Suprapubic skin (tissue), 4 donors: ENCODE measurements at places on chromosomes 4 and X. TPM values are rescaled to one million over a fixed set of nuclear protein-coding genes. Genes with fewer than 3 reads are reported as not detected.

Gene SPARCL1
- total RNA-seq = 62.3 TPM

- H3K4me3 ChIP-seq = peak overlapping the region; percentile 63
- peak overlapping the region; percentile 73 for H3K27ac ChIP-seq
- no peaks in the 10 kb centered on the region for H3K27me3 ChIP-seq
- no peaks in the 10 kb centered on the region for H3K36me3 ChIP-seq
- peaks cover 13% of the 10 kb centered on the region for H3K4me1 ChIP-seq
- DNase-seq = no peak
Observed at GRCh38 chr4:186144198-186144945, 39.9 kb downstream of the FAM149A start.

GRCh38 chrX:139803224-139803623, 95.3 kb upstream of the MCF2 start:
- H3K27ac ChIP-seq = no peak overlapping the region
- no peak for DNase-seq
- H3K36me3 ChIP-seq = no peaks in the 10 kb centered on the region
- H3K4me1 ChIP-seq = no peaks in the 10 kb centered on the region

Gene FGA
- total RNA-seq = not detected

Gene FDCSP
- not detected for total RNA-seq

GRCh38 chr4:86741846-86742245, 107.3 kb downstream of the SLC10A6 start:
- no peak overlapping the region for H3K27ac ChIP-seq
- no peak overlapping the region for H3K4me3 ChIP-seq
- no peaks in the 10 kb centered on the region for H3K27me3 ChIP-seq

GRCh38 chrX:40383969-40384368, 196.8 kb upstream of the ATP6AP2 start:
- no peak for DNase-seq
- no peaks in the 10 kb centered on the region for H3K27me3 ChIP-seq
- no peak overlapping the region for H3K27ac ChIP-seq
- no peaks in the 10 kb centered on the region for H3K36me3 ChIP-seq
- H3K4me3 ChIP-seq = no peak overlapping the region
- H3K4me1 ChIP-seq = no peaks in the 10 kb centered on the region

- peaks cover 9% of the 10 kb centered on the region for H3K4me1 ChIP-seq
- no peaks in the 10 kb centered on the region for H3K27me3 ChIP-seq
- H3K27ac ChIP-seq = no peak overlapping the region
- no peak overlapping the region for H3K4me3 ChIP-seq
- no peak for DNase-seq
Observed at GRCh38 chr4:1255151-1255550, 6.2 kb upstream of the CTBP1 start.

Gene GPR50
- not detected for total RNA-seq

- H3K27me3 ChIP-seq = no peaks in the 10 kb centered on the region
- DNase-seq = no peak
- no peaks in the 10 kb centered on the region for H3K4me1 ChIP-seq
Observed at GRCh38 chr4:153987291-153987690, 198.4 kb upstream of the SFRP2 start.

- no peak for DNase-seq
- no peaks in the 10 kb centered on the region for H3K27me3 ChIP-seq
- H3K36me3 ChIP-seq = no peaks in the 10 kb centered on the region
Observed at GRCh38 chr4:184441461-184442313, 32.7 kb downstream of the IRF2 start.

Gene CENPVL2
- total RNA-seq = not detected

Gene SSX2B
- total RNA-seq = not detected

GRCh38 chrX:49186125-49187027, at the start of gene PRICKLE3:
TSS of gene PRICKLE3 (minus strand) at chrX:49186373. CDS start at chrX:49186297, 76 bp downstream.
- H3K27me3 ChIP-seq = no peaks in the 10 kb centered on the region
- H3K36me3 ChIP-seq = no peaks in the 10 kb centered on the region
- H3K27ac ChIP-seq = peak within 1 kb of the TSS; percentile 87
- peak; percentile 89 for DNase-seq
- peaks cover 29% of the 10 kb centered on the region for H3K4me1 ChIP-seq

Gene FOXR2
- total RNA-seq = not detected

Gene STPG2
- total RNA-seq = not detected

Gene CHST7
- total RNA-seq = 7.9 TPM

- no peak overlapping the region for H3K27ac ChIP-seq
- H3K27me3 ChIP-seq = no peaks in the 10 kb centered on the region
- no peaks in the 10 kb centered on the region for H3K4me1 ChIP-seq
- H3K4me3 ChIP-seq = no peak overlapping the region
- H3K36me3 ChIP-seq = no peaks in the 10 kb centered on the region
Observed at GRCh38 chr4:100366213-100366612, 151.6 kb downstream of the EMCN start.

- no peaks in the 10 kb centered on the region for H3K36me3 ChIP-seq
- no peak within 1 kb of the TSS for H3K4me3 ChIP-seq
- H3K4me1 ChIP-seq = no peaks in the 10 kb centered on the region
- DNase-seq = no peak
- H3K27me3 ChIP-seq = no peaks in the 10 kb centered on the region
Observed at GRCh38 chrX:151563449-151563848, at the start of gene PASD1. TSS of gene PASD1 (plus strand) at chrX:151563675. CDS start at chrX:151601554, 37,879 bp downstream.

GRCh38 chr4:101102114-101102742, 245.1 kb downstream of the PPP3CA start:
- peaks cover 33% of the 10 kb centered on the region for H3K4me1 ChIP-seq
- DNase-seq = no peak
- H3K36me3 ChIP-seq = no peaks in the 10 kb centered on the region

Gene PRMT9
- 5.3 TPM for total RNA-seq

Gene PF4V1
- total RNA-seq = not detected

Gene PABPC1L2A
- total RNA-seq = not detected

Gene SSX4
- total RNA-seq = not detected

Gene SLC34A2
- 4.3 TPM for total RNA-seq

DNA sequence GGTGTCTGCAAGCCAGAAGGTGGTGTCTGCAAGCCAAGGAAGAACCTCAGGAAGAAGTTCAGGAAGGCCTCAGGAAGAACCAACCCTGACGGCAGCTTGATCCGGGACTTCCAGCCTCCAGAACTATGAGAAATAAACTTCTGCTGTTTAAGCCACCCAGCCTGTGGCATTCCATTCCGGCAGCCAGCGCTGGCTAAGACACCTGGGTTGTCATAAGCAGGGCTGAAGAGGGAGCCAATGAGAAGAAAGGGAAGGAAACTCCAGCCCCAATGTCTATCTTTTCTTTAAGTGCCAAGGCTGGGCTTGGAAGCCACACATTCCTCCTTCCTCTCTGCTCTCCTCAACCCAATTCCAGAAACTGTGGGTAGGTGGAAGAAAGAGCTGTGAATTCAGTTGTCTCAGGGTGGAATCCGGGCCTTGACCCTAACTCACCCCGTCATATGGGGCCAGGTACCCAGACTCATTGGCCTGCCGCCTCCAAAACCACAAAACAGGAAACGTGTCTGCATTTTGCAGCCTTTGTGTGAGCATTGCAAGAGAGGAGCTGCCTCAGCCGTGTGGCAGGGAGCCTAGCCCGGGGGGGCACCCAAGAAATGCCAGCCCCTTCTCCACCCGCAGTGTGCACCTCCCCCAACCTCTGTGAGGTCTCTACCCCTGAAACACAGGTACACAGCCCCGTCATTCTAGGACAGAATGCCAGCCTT, 26.8 kb downstream of the CRMP1 start:
- H3K27me3 ChIP-seq = peaks cover 5% of the 10 kb centered on the region
- H3K36me3 ChIP-seq = no peaks in the 10 kb centered on the region
- H3K4me1 ChIP-seq = no peaks in the 10 kb centered on the region
- DNase-seq = no peak

DNA sequence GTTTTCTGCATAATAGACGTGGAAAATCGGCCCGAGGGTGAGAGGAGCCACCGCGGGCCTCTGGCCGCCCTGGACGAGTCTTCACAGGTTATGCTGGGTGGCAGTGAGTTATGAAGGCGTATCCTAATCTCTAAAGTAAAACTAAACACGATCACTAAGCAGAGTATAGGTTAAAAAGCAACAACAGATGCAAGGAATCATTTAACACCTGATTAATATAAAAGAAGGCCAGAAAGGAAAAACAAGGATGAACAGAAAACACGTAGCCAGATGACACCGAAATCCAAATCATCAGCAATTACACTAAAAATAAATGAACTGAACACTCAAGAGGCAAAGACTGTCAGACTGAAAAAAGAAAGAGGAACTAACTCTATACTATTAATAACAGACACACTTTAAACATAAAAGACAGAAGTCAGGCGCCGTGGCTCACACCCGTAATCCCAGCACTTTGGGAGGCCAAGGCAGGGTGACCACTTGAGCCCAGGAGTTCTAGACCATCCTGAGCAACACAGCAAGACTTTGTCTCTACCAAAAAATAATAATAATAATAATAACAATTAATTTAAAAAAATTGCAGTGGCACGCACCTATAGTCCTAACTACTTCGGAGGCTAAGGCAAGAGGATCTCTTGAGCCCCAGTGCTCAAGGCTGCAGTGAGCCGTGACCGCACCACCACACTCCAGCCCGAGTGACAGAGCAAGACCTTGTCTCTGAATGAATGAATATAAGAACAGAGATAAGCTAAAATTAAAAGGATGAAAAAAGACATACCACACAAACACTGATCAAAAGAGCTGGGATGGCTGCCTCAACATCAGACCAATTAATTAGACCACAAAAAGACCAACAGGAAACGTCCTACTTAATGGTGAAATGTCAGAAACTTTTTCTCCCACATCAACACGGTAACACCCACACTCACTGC, 30.0 kb downstream of the CTBP1 start:
- peaks cover 59% of the 10 kb centered on the region for H3K36me3 ChIP-seq
- no peaks in the 10 kb centered on the region for H3K27me3 ChIP-seq
- H3K4me3 ChIP-seq = no peak overlapping the region
- H3K4me1 ChIP-seq = peaks cover 77% of the 10 kb centered on the region
- no peak for DNase-seq
- peak overlapping the region; percentile 10 for H3K27ac ChIP-seq

DNA sequence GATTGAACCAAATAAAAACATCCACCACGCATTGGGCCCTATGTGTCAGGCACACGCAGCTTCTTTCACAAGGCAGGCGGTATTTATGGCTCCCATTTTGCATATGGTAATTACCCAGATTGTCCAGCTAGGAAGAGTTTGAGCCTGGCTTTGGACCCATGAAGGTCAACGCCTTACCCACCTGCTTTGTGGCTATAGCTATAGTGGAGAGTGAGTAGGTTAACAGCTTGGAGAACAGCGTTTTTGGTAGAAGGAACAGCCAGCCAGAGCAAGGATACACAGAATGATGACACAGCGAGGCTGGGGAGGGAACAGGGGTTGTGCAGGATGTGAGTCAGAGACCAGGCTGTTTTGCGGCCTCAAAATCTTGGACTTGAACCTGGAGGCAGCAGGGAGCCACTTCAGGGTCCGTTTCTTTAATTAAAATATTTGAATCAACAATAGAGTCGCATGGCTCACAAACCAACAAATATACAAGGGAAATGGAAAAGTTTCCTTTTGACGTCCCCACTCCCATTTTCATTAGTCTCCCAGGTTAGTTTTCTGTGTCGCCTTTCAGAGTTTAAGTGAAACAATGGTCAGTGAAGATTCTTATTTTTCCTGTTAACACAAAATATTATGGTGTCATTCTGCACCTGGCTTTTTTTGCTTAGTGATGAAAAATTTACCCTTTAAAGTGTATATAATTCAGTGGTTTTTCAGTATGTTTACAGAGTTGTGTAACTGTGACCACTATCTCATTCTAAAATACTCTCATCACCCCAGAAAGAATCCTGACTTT, 118.2 kb upstream of the STX18 start:
- no peaks in the 10 kb centered on the region for H3K27me3 ChIP-seq
- no peak overlapping the region for H3K27ac ChIP-seq
- no peak overlapping the region for H3K4me3 ChIP-seq
- H3K36me3 ChIP-seq = no peaks in the 10 kb centered on the region

GRCh38 chr4:86508436-86508835, 85.7 kb upstream of the PTPN13 start:
- H3K27me3 ChIP-seq = no peaks in the 10 kb centered on the region
- H3K4me1 ChIP-seq = peaks cover 5% of the 10 kb centered on the region
- no peak for DNase-seq
- no peaks in the 10 kb centered on the region for H3K36me3 ChIP-seq
- H3K27ac ChIP-seq = no peak overlapping the region

- H3K4me3 ChIP-seq = no peak overlapping the region
- no peaks in the 10 kb centered on the region for H3K4me1 ChIP-seq
- H3K27ac ChIP-seq = no peak overlapping the region
- H3K36me3 ChIP-seq = no peaks in the 10 kb centered on the region
- H3K27me3 ChIP-seq = no peaks in the 10 kb centered on the region
Observed at GRCh38 chr4:12016729-12017128, 588.0 kb upstream of the HS3ST1 start.

DNA sequence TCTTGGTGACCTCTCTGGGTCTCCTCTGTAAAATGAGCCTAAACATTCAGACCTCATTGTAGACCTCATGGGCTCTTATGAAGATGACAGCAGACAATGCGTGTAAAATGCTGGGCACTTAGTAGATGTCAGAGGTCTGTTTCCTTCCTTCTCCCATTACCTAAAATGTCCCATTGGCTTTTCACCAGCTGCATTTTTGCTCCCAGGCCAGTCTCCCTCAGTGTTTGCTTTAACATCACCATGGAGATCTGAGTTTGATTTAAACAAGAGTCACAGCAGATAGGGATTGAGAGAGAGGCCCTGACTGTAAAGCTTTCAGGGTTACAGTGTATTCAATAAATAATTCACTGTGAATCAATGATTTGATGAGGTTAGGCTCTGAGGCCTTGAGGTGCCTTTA, 24.3 kb downstream of the PSAPL1 start:
- no peaks in the 10 kb centered on the region for H3K4me1 ChIP-seq
- H3K27ac ChIP-seq = no peak overlapping the region
- H3K27me3 ChIP-seq = peaks cover 13% of the 10 kb centered on the region
- DNase-seq = no peak
- no peaks in the 10 kb centered on the region for H3K36me3 ChIP-seq

GRCh38 chr4:15164571-15164970, 162.3 kb downstream of the CPEB2 start:
- H3K27ac ChIP-seq = no peak overlapping the region
- H3K4me3 ChIP-seq = no peak overlapping the region
- no peaks in the 10 kb centered on the region for H3K27me3 ChIP-seq
- H3K36me3 ChIP-seq = no peaks in the 10 kb centered on the region
- H3K4me1 ChIP-seq = peaks cover 6% of the 10 kb centered on the region

- no peak overlapping the region for H3K27ac ChIP-seq
- H3K27me3 ChIP-seq = no peaks in the 10 kb centered on the region
- H3K36me3 ChIP-seq = no peaks in the 10 kb centered on the region
- H3K4me1 ChIP-seq = no peaks in the 10 kb centered on the region
Observed at GRCh38 chrX:129719268-129719667, 19.5 kb upstream of the XPNPEP2 start.

GRCh38 chr4:152509595-152510225, 26.2 kb downstream of the FBXW7 start:
- no peak for DNase-seq
- no peaks in the 10 kb centered on the region for H3K4me1 ChIP-seq
- no peak overlapping the region for H3K4me3 ChIP-seq
- no peaks in the 10 kb centered on the region for H3K27me3 ChIP-seq
- no peaks in the 10 kb centered on the region for H3K36me3 ChIP-seq

Gene MAGEC1
- not detected for total RNA-seq
